Activated CD4-positive, alpha-beta T cell treated with anti-CD3 and anti-CD28 coated beads, Interleukin-2, amount 10 ng/mL, durations not matched to agents 7 days and 5 days (primary cell): ENCODE measurements at places on chromosomes 6 and 20.

GRCh38 chr20:2756056-2756611 is 44.3 kb downstream of the CPXM1 start:
- peaks cover 40% of the 10 kb centered on the region for H3K27me3 ChIP-seq
- no peak overlapping the region for H3K4me3 ChIP-seq
- no peak for DNase-seq
- H3K4me1 ChIP-seq, result peaks cover 10% of the 10 kb centered on the region
- no peaks in the 10 kb centered on the region for H3K36me3 ChIP-seq
- no peak overlapping the region for H3K27ac ChIP-seq

- no peaks in the 10 kb centered on the region for H3K4me1 ChIP-seq
- H3K27ac ChIP-seq, result no peak overlapping the region
- H3K4me3 ChIP-seq, result no peak overlapping the region
- no peak for DNase-seq
- no peaks in the 10 kb centered on the region for H3K27me3 ChIP-seq
These were observed 106.5 kb downstream of the TMEM170B start for GRCh38 chr6:11644071-11644470.

GRCh38 chr6:84618836-84619235 is 145.6 kb downstream of the TBX18 start:
- no peak overlapping the region for H3K4me3 ChIP-seq
- H3K4me1 ChIP-seq, result no peaks in the 10 kb centered on the region
- H3K27ac ChIP-seq, result no peak overlapping the region
- DNase-seq, result no peak
- H3K36me3 ChIP-seq, result no peaks in the 10 kb centered on the region

DNA sequence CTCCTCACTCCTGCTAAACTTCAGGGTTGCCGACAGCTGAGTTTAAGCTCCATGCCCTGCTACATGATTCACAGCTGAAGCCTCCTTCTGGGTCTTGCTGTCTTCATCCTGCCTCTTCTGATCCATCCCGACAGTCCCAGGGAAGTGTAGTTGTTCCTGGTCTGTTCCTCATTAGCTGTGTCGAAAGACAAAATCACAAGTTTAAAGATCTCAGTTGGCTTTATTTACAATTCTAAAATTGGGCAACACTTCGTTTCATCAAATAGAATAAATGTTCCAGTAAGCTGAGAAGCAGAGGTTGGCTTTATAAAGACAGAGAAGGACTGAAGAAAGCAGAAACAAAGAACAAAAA is 4.1 kb upstream of the SLC2A10 start:
- no peak overlapping the region for H3K4me3 ChIP-seq
- peaks cover 6% of the 10 kb centered on the region for H3K4me1 ChIP-seq
- H3K27ac ChIP-seq, result no peak overlapping the region
- no peak for DNase-seq
